ENCODE measurements at places on chromosomes 3 and 15.

DNA sequence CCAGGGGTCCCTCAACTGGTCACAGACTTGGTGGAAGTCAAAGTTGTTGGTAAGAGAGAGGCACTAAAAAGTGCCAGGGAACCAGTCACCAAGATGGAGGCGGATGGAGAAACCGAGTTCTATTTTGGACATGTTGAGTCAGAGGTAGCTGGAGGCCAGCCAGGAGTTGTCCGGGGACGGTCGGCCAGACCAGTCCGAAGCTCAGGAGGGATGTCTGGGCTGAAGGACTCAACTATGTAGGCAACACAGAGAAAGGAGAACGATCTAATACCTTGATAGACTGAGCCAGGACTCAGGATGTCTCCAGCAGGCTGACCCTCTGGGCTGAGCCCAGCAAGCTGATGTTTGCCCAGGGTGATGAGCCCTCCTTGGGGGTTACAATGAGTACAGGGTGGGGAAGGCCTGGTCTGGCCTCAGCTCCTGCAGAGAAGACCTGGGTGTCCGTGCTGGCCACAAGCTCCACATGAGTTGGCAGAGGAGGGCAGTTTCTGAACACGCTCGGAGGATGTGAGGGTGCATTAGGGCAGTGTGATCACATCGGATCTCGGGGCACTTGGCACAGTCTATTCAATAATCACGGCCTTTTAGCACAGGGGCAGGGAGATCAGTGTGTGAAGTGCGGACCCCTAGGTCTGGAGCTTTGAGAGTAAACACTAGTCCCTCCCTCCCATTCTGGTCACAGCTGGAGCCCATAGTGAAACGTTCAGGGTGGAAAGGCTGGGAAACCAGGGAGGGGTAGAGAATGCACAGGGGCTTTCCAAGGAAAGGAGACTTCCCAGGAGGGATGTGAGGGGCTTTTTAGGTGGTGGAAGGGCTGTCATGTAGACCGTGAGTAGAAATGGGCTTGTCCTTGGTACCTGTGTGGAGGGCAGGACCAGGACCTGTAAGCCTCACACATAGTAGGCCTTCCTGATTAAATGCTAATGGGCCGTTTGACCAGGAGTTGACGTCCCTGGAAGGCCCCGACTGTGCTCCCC lies 111.9 kb downstream of the ETFA start:
- no peak for DNase-seq

DNA sequence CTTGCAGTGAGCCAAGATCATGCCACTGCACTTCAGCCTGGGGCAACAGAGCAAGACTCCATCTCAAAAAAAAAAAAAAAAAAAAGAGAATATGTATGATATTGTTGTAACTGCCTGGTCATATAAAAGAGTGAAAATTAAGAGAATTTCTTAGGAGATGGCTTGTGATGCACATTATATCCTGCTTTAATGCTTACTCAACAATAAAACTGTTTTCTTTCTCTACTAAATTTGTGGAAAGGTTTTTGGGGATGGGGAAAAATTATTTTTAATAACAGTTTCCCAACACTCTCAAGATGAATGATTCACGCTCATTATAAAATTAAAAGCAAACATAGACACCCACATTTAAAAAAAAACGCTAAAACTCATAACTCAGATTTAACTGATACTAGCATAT lies 1163.0 kb downstream of the SI start:
- no peak for DNase-seq

GRCh38 chr3:182392182-182392937 lies 400.9 kb upstream of the ATP11B start:
- no peak for DNase-seq

DNA sequence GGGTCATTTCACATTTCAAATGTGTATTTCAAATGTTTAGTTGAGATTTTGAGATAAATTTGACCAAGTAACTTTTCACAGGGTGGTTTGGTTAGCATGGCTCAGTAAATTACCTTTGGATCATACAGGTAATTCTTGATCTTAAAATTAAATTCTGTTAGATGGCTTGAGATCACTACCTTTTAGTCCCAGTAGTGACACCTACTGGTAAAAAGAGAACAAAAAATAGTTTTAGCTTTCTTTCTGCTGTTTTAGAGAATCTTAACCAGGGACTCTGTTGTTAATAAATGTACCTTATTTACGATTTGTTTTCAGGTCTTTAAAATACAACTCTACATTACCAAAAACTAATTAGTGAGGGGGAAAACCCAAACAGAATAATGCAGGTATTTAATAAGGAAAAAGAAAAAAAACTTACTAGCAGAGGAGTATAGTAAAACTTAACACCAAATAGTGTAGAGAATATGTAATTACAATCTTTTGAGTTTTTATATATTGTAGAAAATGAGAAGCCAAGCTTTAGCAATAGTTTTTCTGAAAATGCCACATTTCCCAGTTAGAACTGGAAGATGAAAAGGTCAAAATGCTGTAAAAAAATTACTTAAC lies 620.3 kb upstream of the AGTR1 start:
- no peak for DNase-seq

GRCh38 chr3:166518040-166518439 lies 680.8 kb upstream of the BCHE start:
- DNase-seq = no peak

DNA sequence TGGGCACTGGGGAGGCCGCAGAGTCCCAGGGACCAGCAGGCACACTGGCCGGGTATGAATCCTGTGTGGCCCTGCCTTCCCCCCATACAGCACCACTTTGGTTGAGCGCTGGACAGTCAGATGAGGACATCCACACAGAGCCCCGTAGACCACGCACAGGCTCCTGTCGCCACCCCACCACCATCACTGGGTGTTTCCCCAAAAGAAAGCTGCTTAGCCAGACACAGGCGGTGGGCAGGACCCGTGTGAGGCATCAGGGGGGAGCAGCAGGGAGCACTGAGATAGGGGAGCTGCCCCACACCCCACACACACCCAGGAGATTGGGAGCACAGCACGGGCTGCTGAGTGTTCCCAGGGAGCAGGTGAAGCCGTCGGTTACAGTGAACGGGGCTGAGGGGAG lies 42.4 kb upstream of the SLC41A3 start:
- DNase-seq = no peak

DNA sequence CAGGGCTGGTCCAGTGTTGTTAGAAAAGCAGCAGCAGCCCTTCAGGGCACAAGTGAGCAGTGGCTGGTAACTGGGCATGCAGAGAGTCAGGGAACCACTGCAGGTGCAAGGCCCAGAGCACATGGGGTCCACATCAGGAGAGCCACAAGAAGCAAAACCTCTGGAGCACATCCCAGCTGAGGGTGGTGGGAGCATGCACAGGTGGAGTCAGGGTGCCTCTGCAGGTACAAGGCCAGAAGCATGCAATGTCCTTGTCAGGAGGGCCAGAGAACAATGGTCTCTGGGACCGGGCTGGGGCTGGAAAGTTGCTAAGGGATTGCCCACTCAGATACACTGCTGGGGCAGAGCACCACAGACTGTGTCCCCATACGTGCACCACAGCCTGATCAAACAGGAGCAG lies 226.1 kb upstream of the UBE2E2 start:
- no peak for DNase-seq

GRCh38 chr3:50624634-50625033 lies 7.7 kb downstream of the MAPKAPK3 start:
- no peak for DNase-seq

DNA sequence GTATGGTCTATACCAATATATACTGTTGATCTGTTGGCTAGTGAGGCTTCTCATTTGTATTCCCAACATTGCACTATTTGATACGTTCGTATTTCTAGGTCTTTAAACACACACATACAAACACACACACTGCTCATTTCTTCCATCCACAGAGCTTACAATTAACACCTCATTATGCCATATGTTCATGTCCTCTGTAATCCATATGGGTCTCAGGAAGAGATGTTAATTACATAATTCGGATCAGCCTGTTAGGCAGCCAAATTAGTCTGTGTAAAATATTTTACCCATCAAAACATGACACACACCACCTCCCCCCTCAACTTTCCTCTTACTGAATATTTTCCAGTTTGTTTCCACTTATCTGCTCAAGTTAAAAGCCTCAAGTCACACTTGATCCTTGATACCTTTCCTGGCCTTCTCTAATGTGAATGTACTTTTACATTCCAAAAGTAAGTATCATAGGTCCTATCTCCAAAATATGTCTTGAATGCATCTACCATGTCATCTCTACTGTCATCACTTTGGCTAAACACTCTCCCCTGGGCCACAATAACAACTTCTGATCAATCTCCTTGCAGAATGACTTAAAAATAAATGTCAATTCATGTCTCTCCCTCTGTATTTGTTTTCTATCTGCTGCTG lies 28.2 kb downstream of the EOGT start:
- DNase-seq = no peak

DNA sequence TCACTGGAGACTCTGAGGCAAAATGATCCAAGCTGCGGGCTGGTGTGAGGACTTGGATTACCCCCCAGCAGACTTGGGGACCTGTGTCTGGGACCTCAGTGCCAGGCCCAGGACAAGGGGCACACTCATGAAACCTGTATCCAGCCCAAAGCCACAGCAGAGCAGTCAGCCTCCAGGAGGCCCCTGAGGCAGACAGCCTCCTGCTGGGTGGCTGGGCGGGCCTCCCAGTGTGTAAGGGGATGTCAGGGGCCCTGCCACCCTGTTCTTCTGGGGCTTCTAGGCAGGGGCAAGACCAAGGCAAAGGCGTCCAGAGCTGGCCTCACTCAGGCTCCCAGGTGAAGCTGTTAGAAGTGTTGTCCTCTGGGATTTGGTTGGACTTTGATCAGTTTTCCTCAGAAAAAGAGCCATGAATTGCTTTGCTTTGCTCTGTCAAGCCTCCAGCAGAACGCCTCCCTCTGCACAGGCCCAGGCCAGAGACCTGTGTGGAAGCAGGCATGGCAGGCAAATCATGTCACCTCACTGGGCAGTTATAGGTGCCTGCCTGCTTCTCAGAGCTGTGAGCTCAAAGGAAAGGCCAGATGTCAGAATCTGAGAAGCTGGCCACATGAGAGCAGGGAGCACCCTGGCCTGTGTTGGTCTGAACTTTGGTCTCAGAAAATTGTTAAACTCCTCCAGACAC lies 77.4 kb downstream of the SMAD6 start:
- DNase-seq = no peak

- no peak for DNase-seq
Observed at GRCh38 chr3:174199696-174200095, 659.4 kb upstream of the NAALADL2 start.

GRCh38 chr3:172152874-172153273 lies 113.5 kb downstream of the FNDC3B start:
- no peak for DNase-seq

DNA sequence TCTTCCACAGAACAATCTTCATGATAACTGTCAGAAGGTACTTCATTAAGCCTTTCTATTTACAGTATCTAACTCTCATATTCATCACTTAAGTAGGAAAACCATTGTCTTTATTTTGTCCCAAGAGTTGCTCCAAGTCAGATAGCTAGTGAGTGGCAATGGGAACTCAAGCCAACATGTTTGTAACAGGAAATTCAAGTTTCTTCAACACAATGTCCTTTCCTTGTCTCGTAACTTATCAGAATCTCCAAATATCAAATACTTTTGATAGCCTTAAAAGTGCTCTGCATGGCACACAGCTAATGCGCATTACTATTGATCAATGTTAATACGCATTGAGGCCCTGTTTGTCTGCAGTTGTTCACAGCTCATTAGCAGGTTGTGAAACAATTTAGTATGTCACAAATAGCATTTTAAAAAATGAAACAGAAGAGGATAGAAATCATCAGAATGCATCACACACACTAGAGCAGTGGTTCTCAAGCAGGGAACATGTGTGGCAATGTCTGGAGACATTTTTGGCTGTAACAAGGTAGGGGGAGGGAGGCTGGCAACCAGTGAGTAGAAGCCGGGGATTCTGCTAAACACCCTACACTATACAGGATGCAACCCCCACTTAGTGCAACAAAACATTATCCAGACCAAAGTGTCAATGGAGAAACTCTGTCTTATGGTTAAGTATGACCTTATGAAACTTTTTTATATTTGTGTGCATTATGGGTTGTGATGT lies 27.5 kb downstream of the BTLA start:
- DNase-seq = no peak

Measured in NCI-H510A (cell line).